ENCODE measurements at places on chromosomes 1 and 21.

GRCh38 chr1:41800311-41800829 is 118.4 kb downstream of the HIVEP3 start:
- no peak for DNase-seq

- no peak for DNase-seq
Measured at GRCh38 chr1:5855196-5855897, 136.9 kb downstream of the NPHP4 start.

- DNase-seq, result no peak
Measured at GRCh38 chr1:236750928-236751327, 44.2 kb upstream of the MTR start.

DNA sequence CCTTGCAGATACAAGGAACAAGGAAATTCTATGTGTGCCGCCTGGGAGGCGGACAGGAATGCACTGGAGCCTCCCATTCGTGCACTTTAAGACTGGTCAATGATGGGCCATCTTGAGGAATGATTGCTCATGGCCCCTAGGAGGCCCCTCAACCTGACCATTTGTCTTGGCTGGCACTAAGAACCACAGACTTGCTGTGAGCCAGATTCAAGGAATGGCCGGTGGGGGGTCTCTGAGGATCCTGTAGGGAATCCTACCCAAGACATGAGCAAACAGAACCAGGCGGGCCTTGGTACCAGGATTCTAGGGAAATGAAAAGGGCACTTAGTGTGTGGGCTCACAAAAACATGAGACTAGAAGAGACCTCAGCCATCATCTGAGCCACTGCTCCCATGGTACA is 28.1 kb upstream of the GOLT1A start:
- no peak for DNase-seq

DNA sequence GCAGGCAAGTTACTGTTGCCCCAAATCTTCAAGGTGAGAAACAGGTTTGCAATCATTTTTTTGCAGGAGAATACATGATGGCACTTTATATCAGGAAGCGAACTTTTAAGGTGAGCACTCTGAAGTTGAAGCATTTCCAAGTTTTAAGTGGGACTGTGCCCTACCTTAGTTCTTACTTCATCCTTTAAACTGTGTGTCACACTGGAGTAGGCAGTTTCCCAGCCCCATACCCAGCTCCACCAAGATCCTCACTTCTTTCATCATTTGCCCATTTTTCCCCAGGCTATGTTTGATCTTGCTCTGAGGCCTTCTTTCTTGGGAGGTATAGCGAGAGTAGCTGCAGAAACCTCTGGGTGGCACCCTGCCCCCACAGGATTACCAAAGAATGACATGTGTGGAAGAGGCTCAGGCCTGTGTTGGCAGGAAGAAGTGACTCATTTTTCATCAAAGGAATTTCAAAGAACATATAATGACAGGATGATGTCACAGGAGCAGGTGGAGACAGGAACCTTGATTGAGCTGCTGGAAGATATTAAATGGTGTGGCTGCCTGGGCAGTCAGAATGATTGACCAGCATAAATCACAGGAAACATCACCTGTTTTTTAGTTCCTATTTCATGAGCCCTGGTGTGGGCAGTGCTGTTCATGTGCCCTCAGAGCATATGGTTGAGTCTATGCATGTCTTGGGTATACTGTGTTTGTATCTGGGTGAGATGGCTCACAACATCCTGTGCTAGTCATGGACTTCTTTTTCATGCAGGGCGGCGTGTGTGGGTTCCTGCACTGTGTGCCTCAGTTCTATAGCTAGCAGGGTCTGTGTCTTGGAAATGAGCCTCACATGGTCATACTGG is 20.8 kb upstream of the MACF1 start:
- peak; percentile 75 for DNase-seq

Data from fibroblast of villous mesenchyme (primary cell).